ENCODE measurements at places on chromosomes 16 and 17.

DNA sequence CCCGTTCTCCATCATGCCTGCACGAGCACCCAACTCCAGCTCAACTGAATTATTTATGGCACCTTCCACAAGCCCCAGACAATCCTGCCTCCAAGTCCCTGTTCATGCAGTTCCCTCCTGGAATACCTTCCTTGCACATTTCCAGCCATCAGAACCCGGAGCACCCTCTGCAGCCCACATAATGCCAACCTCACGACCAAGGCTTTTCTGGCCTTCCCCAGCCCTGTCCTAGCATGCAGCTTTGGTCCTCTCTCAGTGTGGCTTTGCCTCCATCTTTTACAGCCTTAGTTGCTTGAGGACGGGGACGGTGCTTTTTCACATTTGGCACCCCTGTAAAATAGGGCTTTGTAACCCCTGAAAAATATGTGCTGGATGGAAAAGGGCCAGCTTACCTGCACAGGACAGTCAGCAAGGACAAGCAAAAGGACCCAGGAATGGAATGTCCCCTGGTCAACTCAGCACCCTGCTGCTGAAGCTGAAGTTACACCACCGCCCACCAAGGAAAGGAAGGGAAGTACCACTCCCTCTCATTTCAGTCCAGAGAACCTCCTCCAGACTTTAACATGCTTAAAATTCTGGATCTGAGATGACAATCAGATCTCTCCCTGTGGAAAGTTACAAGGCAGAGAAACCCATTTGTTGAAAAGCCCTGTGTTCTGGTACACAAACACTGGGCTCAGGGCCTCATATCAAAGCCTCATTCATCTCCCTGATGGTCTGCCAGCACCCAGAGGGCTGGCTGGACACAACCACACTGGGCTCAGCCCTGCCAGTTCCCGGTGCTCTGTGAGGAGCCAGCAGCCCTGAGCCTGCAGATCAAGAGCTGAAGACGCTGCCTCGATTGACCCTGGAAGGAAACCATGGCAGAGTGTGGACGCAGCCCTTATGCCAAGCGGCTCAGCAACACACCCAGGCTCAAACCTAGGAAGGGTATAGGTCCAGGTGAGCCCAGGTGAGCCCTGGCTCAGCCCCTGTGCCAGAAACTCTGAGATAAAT lies 2.9 kb downstream of the SLC39A11 start:
- no peak for DNase-seq

GRCh38 chr17:7388856-7389255 lies 5.5 kb downstream of the PLSCR3 start:
- no peak for DNase-seq

- no peak for DNase-seq
Observed at GRCh38 chr16:31143694-31144148, 6.1 kb downstream of the PRSS36 start.

GRCh38 chr16:19705843-19706242 lies 12.2 kb downstream of the KNOP1 start:
- no peak for DNase-seq

- no peak for DNase-seq
Observed at GRCh38 chr16:82432261-82432660, 194.5 kb upstream of the CDH13 start.

Data from stimulated activated CD8-positive, alpha-beta memory T cell treated with anti-CD3 and anti-CD28 coated beads, Interleukin-2, amount 100 ng/mL, for 1 hour (primary cell).